ENCODE measurements at places on chromosomes 5 and 9.

- DNase-seq, result no peak
Observed at GRCh38 chr9:126902210-126902609, 12.4 kb upstream of the RALGPS1 start.

- DNase-seq, result no peak
Observed at GRCh38 chr9:27212191-27212590, 84.8 kb downstream of the EQTN start.

DNA sequence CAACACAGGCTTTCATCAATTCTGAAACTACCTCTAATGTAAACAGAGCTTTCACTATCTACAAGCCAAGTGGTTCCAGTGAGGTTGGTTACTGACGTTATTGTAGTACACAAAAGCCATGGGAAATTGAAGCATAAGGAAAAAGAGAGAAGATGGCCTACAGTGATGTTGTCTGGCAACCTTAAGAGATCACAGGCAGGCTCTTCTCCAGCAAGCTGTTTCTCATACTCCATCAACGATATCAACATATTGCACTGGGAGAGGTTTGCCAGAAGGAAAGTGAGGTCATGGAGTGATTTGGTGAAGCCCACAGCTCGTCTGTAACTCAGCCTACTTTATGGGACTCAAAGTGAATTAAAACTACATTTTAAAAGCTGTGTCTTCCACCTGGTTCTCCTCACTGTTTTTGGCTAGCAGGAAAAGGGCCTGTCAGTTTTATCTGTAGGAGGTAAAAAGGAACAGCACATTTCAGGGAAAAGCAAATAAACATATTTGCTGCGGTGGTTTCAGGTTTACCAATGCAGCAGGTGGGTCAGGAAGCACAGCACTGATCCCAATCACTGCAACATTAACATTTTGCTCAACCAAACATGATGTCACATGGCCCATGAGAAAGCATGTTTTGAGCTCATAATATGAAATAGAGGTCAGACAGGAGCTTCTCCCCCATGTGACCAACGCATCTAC lies 72.9 kb downstream of the ARSB start:
- no peak for DNase-seq

DNA sequence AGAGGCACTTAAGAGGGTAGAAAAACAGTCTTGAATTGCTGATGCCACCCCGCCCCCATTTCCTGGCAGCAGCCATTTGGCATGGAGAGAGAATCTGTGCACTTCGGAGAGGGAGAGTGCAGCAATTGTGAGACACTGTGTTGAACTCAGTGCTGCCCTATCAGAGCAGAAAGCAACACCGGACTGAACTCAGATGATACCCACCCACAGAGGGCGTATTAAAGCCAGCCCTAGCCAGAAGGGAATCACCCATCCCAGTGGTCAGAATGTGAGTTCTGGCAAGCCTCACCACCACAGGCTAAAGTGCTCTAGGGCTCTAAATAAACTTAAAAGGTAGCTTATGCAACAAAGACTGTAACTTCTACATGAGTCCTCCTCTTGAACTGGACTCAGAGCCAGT lies 88.4 kb upstream of the RGS7BP start:
- no peak for DNase-seq

DNA sequence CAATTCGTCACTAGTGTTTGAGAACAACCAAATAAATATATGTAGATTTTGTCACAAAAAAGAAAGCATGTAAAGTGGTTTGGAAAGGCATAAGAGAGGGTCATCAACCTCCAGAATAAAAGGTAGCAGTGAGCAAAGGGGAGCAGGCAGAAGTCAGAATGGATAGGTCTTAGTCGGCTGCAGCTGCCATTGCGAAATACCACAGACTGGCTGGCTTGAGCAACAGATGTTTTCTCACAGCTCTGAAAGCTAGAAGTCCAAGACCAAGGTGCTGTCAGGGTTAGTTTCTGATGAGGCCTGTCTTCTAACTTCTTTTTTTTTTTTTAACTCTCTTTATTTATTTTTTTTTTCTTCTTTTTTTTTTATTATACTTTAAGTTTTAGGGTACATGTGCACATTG lies 208.1 kb upstream of the PIK3R1 start:
- DNase-seq, result peak; percentile 38

DNA sequence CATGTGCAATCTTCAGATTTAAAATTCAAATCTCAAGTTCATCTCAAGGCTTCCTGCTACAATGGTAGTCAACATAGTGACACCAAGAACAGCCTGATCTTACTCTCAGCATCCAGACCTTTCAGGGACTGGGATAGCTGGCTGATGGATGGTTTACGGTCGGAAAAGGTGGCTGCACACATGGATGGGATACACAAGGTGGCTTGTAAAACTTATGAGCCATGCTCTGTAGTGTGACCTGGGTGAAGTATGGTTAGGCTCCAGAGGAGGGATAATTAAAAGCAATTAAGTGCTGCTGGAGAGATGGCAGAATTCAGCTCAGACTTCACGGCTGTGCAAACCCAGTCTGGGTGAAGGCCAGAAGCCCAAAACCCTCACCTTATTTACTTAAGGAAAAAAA lies 379.5 kb downstream of the NFIB start:
- DNase-seq, result no peak

- DNase-seq, result peak; percentile 44
Observed at GRCh38 chr9:35749515-35750255, 598 bp downstream of the RGP1 start.

DNA sequence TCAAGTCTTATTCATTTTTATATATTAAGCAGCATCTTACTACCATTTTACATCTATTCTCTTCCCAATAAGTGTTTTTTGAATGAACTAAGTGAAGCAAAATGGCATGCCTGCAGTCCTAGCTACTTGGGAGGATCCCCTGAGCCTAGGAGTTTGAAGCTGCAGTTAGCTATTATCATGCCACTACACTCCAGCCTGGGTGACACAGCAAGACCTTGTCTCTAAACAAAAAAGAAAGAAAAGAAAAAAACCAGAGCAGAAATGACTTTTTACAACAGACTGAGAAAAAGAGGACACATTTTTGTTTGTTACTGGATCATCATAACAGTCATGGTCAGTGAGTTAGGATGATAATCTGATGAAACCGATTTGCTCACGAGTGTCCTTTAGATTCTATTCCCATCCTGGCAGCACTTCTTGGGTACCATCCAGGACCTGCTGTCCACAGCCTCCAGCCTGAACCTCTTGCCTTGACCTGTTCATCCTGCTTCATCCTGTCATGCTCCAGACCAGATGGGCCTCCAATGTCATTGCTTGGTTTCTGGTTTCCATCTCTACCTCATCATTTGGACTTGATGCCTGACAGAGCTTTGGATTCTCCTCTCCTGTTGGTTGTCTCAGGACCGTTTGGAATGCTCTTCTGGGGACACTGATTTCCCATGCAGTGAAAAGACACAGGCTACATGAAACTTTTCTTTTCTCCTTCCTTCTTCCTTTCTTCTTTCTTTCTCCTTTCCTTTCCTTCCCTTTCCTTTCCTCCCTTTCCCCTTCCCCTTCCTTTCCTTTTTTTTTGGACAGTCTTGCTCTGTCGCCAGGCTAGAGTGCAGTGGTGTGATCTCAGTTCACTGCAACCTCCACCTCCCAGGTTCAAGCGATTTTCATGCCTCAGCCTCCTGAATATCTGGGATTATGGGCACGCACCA lies 50.1 kb upstream of the GLRX start:
- DNase-seq, result no peak

Measured in Ammon's horn (tissue), 1 donor.